ENCODE measurements at places on chromosomes 5 and 9.

GRCh38 chr5:179235416-179236400, 109.6 kb downstream of the ADAMTS2 start:
- DNase-seq = no peak

- DNase-seq = no peak
These were observed 38.7 kb downstream of the TGFBR1 start for GRCh38 chr9:99143655-99144054.

GRCh38 chr9:85142968-85143367, 473.4 kb downstream of the NTRK2 start:
- DNase-seq = no peak

DNA sequence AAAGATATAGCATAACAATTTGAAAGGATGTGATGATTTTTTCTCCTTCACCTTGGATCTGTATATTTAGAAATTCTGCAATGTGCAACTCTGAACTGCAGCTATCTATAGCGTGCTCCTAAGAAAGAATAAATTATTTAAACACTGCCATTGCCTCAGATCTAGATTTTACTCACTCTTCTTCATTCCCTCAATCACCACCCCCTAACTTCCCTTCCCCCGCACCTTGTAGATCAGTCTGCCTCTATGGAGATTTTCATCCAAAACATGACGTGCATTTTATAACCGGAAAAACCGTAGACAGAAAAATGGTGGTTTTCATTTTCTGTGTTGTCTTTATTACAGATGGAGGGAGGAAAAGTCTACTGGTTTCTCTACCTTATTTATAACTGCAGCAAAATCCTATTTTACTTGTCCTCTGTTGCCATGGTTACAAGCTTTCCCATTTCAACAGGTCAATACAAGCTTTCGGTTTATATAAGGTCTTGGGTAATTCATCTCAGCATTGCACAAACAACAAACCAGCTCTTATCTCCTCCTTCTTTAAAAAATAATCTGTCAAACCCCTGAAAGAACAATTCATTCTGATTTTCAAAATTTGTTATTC, 480.0 kb downstream of the TAF11L14 start:
- DNase-seq = no peak

DNA sequence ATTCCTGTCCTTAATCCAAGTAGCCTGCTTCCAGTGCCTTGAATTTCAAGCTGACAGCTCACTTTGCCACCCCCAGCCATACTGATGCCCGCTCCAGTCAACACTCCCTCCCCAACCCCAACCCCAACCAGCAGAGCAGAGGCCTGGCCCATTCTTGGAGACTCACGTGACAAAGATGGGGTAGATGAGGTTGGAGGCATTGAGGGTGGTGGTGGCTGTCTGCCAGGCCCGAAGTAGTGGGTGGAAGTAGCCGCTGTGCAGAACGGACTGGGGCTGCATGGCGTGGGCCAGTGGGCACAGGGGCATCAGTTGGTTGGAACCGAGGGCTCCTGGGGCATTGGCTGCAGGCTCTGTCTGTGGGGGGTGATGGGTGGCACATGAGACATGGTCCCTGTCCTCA, 7.8 kb downstream of the ALAD start:
- DNase-seq = no peak

GRCh38 chr9:20985851-20986600, 45.4 kb downstream of the HACD4 start:
- DNase-seq = no peak

DNA sequence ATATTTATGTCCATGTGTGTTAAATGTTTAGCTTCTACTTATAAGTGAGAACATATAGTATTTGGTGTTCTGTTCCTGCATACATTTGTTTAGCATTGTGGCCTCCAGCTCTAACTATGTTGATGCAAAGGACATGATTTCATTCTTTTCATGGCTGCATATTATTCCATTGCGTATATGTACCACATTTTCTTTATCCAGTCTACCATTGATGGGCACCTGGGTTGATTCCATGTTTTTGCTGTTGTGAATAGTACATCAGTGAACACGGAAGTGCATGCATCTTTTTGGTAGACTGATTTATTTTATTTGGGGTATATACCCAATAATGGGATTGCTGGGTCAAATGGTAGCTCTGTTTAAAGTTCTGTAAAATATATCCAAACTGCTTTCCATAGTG, 359.0 kb downstream of the SLCO4C1 start:
- no peak for DNase-seq

DNA sequence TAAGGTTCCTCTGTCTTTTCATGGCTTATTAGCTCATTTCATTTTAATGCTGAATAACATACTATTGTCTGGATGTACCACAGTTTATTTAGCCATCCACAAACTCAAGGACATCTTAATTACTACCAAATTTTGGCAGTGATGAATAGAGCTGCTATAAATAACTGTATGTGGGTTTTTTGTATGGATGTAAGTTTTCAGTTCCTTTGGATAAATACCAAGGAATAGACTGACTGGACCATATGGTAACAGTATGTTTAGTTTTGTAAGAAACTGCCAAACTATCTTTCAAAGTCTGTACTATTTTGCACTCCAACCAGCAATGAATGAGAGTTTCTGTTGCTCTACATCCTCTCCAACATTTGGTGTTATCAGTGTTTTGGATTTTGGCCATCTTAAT, 38.7 kb downstream of the SCAMP1 start:
- no peak for DNase-seq

- DNase-seq = no peak
These were observed 68.5 kb downstream of the FOXD1 start for GRCh38 chr5:73380041-73380440.

GRCh38 chr5:111013011-111013410, 58.5 kb upstream of the TSLP start:
- DNase-seq = no peak

GRCh38 chr5:73605223-73606087, 20.5 kb upstream of the ARHGEF28 start:
- DNase-seq = no peak

DNA sequence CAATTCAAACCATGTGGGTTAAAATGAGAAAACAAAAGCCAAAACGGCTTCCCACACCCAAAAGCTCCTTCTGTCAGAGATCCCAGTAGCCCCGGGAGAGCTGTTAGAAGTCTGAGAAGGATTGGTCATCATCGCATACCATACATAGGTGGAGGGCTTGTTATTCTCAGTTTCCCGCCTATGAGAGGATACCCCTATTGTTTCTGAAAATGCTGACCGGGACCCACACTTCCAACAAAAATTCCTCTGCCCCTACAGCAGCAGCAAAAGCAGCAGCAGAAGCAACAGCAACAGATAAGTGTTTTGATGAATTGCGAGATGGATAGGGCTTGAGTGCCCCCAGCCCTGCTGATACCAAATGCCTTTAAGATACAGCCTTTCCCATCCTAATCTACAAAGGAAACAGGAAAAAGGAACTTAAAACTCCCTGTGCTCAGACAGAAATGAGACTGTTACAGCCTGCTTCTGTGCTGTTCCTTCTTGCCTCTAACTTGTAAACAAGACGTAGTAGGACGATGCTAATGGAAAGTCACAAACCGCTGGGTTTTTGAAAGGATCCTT, at the start of gene TEK:
TSS of gene TEK (plus strand) at position 245 of the 561 bp plus-strand sequence. CDS start 366 bp downstream, outside the sequence.
- DNase-seq = no peak

- no peak for DNase-seq
These were observed 174.3 kb downstream of the EFNA5 start for GRCh38 chr5:107496466-107496865.

- DNase-seq = no peak
These were observed 187.1 kb upstream of the WWC1 start for GRCh38 chr5:168104350-168104749.

- DNase-seq = no peak
These were observed 26.4 kb upstream of the F2R start for GRCh38 chr5:76689321-76690036.

DNA sequence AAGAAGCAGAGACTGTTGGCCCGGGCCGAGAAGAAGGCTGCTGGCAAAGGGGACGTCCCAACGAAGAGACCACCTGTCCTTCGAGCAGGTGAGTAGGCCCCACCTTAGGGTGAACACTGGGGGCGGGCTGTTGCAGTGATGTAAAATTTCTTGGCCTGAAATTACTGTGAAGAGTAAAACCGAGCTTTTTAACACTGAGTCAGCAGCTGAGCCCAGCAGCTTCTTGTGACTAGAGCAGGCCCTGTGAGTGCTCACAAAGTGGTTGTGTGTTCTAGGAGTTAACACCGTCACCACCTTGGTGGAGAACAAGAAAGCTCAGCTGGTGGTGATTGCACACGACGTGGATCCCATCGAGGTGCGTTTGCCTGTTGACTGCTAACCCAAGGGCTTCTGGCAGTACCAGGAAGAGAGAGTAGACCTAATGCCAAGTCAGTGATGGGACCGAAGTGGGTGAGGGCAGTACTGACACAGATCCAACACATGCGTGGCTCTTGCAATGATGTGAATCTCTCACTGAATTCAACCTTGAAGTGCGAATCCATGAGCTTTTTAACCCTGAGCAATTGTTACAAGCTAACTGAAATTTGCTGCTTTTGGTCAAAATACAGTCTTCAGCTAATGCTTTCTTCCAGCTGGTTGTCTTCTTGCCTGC, 2.1 kb downstream of the RPL7A start:
- no peak for DNase-seq

GRCh38 chr5:73491155-73491554, 7.1 kb upstream of the BTF3 start:
- no peak for DNase-seq

GRCh38 chr5:172163346-172163745, 24.7 kb downstream of the STK10 start:
- DNase-seq = no peak

GRCh38 chr9:6984941-6985578, 227.3 kb downstream of the KDM4C start:
- no peak for DNase-seq

DNA sequence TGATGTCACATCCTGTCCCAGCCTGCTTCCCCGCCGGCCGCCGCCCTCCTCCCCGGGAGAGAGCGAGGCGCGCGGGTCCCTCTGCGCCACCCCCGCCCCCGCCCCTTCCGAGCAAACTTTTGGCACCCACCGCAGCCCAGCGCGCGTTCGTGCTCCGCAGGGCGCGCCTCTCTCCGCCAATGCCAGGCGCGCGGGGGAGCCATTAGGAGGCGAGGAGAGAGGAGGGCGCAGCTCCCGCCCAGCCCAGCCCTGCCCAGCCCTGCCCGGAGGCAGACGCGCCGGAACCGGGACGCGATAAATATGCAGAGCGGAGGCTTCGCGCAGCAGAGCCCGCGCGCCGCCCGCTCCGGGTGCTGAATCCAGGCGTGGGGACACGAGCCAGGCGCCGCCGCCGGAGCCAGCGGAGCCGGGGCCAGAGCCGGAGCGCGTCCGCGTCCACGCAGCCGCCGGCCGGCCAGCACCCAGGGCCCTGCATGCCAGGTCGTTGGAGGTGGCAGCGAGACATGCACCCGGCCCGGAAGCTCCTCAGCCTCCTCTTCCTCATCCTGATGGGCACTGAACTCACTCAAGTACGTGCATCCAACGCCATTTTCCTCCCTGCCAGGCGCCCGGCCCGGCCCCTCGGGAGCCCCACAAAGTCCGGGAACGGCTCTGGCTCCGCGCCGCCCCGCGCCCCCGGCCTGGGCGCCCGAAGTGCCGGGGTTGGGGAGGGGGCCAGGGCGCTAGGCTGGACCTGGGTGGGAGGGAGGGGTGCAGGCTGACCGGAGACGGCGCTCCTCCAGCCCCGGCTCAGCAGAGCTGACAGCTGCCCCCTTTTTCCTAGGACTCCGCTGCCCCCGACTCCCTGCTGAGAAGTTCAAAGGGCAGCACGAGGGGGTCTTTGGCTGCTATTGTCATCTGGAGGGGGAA, 12.0 kb upstream of the OLFM1 start:
- no peak for DNase-seq

- no peak for DNase-seq
These were observed 5.7 kb downstream of the NDST1 start for GRCh38 chr5:150513375-150514309.

DNA sequence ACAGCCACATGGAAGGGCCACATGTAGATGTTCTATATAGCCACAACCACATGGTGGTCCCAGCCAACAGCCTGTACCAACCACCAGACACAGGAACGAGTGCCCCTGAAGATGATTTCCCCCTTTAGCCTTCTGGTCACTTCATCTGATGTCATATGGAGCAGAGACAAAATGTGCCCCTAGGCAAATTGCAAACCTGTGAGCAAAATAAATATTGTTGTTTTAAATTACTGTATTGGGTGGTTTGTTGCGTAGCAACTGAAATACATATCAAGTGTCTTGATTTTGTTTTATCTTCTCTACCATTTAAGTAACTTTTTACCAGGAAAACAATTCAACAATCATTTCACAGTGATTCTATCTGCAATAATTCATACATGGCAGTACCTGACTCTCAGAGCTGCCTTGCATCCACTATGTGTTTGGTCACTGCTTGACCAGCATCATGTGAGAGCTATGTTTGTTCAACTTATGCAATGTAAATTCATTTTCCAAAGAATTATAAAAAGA, 142.5 kb upstream of the VLDLR start:
- no peak for DNase-seq

DNA sequence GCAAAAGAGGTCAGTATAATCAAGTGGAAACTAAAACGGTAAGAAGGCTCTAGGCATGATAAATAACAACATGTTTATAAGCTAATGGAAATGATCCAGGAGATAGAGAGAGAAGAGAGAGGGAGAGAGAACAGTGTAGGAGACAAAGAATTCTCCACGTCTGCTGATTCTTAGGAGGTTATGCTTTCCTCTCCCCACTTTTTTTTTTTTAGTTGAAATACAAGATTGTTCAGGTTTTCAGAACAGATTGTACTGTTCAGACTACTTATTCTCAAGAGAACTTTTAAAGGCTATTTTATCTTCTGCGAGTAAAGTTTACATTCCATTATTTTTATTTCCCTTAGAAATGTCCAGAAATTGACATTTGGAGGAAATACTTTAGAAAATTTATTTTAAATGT, 4.0 kb downstream of the CCDC192 start:
- no peak for DNase-seq

DNA sequence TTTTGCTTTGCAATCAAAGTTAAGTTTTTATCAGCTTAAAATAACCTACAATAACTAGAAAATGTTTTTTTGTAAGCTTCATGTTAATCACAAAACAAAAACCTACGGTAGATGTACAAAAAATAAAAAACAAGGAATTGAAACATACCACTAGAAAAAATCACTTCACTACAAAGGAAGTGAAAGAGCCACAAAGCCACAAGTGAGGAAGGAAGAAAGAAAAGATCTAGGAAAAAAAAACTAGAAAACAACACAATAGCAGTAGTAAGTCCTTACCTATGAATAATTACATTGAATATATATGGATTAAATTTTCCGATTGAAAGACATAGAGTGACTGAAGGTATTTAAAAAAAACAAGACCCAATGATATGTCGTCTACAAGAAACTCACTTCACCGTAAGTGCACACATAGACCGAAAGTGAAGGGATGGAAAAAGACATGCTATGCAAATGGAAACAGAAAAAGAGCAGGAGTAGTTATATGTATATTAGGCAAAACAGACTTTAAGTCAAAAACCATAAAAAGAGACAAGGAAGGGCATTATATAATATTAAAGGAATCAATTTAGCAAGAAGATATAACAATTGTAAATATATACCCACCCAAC, 13.4 kb upstream of the ZDHHC21 start:
- DNase-seq = no peak

GRCh38 chr9:137027369-137028262, at the start of gene ABCA2:
Gene ABCA2 (minus strand): TSS chr9:137028237. CDS start chr9:137028140, 97 bp downstream.
- DNase-seq = no peak
